ENCODE measurements at places on chromosomes 7 and 10.

DNA sequence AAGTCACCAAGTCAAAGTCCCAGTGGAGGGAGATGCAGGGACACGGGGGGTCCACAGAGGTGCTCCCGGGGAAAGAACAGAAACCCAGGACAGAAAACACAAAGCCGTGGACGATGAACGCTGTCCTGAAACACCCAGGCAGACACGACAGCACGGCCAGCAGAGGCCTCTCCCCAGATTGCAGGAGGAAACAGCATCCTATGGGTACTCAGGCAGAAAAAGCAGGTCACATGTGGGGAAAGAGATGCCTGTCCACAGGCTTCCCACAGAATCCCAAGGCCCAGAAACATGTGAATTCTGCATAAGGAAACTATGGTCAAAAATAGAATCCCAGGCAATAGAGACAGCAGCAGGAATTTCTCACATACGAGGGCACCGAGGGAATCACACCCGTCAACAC, 53.6 kb upstream of the ADGRA1 start:
- DNase-seq = no peak

GRCh38 chr10:74823791-74824183, 2.6 kb upstream of the KAT6B start:
- DNase-seq = no peak

GRCh38 chr10:117373823-117374505, 1.3 kb downstream of the PDZD8 start:
- DNase-seq = peak; percentile 22

- no peak for DNase-seq
These were observed 5.4 kb upstream of the DDX21 start for GRCh38 chr10:68950598-68950997.

GRCh38 chr10:75935240-75935639, 503.8 kb downstream of the LRMDA start:
- no peak for DNase-seq

- no peak for DNase-seq
These were observed 31.5 kb downstream of the TM9SF3 start for GRCh38 chr10:96555330-96555729.

DNA sequence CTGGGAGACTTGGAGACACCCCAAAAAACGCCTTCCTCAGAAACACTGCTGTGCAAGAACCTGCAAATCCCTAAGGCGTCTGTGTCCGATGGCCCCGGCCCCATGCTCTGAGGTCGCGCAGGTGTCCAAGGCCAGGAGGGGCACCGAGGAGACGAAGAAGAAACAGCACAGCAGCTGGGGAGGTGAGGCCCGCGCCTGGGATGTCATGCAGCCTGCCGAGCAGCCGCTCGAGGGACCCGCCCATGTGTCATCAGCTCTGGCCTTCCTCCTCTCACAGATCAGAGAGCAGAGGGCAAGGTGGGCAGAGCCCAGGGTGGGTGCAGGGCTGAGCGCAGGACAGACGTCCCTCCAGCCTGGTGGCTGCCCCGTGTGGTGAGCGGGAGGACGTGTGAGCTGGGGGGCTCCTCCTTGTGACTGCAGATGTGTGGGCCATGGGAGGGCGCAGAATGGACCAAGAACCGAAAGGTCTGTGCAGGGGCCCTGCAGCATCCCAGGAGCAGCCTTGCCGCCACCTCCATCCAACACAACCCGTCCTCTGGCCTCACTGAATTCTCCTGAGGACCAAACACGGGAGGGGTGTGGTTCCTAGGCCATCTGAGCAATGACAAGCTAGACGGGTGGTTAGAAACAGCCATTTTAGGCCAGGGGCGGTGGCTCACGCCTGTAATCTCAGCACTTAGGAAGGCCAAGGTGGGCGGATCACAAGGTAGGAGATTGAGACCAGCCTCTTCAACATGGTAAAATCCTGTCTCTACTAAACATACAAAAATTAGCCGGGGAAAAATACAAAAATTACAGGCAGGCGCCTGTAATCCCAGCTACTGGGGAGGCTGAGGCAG, 13.1 kb upstream of the GPER1 start:
- no peak for DNase-seq

- peak; percentile 27 for DNase-seq
These were observed 421.5 kb downstream of the LRMDA start for GRCh38 chr10:75852851-75853484.

DNA sequence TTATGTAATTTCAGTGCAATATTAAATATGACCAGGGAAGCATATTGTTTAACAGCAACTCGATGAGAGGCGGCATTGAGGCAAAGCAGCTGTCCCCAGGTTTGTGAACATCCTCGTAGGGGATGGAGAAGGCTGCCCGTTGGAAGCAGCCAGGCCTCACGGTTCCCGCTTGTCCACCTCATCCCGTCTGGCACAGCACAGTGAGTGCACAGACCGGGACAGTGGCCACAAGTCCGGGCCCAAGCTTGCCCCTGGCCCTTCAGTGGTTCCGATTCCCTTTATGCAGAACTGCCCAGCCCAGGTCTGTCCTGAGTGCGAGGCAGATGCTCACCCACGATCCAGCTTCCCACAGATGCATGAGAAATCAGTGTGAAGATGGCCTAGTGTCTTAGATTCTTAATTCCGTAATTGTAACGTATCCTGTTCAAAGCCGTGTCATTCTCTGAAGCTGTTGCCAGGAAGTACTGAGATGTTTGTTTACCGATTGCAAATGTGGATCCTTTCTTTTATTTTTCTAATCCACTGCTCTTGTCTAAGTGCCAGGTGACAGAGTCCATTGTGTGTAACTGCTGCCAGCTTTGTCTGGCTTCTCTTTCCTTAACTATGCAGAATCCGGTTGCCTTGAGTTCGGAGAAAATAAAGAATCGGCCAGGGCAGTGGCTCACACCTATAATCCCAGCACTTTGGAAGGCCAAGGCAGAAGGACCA, 35.5 kb downstream of the PFKP start:
- DNase-seq = no peak

GRCh38 chr7:26187380-26188205, 13.0 kb downstream of the HNRNPA2B1 start:
- DNase-seq = peak; percentile 66

GRCh38 chr7:151057506-151057988, at the start of gene CDK5:
Gene CDK5, minus strand, starts transcription at chr7:151057897. Its CDS starts 49 bp downstream, at chr7:151057848.
- no peak for DNase-seq

DNA sequence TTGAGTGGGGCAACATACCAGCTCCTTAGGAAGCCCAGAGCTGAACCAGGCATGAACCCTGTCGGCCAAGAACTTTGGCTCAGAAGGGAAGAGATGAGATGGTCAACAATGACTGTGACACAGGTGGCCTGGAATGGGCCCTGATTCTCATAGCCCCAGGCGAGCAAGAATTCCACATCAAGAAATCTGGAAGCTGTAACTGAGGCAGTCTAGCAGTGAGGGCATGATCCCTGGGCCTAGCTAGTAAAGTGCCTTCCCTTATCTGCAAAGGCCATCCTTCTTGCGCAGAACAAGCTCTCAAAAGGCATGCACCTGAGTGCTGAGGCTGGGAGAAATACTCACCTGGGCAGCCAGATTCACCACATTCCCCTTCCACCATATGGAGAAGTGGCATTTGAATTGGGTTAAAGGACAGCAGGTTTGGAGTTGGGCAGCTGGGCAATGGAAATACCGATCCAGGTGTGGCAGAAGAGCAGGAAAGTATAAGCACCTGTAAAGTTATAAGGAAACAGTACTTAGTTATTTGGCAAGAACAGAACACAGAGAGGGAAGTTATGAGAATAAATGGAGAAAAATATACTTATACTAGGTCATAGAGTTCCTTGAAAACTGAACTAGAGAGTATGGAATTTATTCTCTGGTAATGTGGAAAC, 78.6 kb upstream of the CAPZA2 start:
- no peak for DNase-seq

- DNase-seq = no peak
These were observed 12.0 kb upstream of the PRKCQ start for GRCh38 chr10:6592080-6592479.

DNA sequence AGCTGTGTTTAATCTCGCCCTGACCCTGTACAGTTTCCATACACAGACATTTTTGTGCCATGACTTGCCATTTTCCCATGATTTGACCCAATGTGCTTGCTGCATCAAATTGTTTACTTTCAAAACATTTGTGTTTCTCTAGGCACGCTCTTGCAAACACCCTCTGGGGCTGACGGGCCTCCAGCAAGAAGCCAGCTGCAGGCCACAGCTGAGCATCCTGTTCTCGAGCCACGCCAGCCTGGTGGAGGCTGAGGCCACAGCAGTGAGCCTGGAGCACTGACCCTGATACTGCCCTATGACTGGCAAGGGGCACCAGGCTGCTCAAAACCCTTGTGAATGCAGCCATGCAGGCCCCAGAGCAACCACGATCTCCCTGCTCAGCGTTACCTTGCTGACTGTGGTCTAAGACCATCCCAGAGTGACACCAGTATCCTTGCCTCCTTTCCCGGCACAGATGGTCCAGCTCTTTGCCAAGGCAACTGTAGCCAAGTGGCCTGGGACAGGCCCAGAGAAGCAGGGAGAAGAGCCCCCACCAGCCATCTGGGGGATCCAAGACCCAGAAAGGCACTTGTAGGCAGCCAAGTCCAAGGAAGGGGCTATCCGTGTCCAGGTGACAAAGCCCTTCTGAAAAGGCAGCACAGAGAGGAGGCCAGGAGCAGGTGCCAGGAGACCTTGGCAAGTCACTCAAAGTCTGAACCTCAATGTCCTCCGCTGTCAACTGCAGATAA, 78.5 kb downstream of the OAT start:
- DNase-seq = no peak

GRCh38 chr7:44607141-44608068, 978 bp downstream of the OGDH start:
- no peak for DNase-seq

- DNase-seq = peak; percentile 82
These were observed at the start of gene NOD1 for GRCh38 chr7:30478349-30479201. Gene NOD1, minus strand, starts transcription at chr7:30478784. Its CDS starts 21,863 bp downstream, at chr7:30456921.

GRCh38 chr10:101617102-101617823, 29.1 kb downstream of the DPCD start:
- peak; percentile 49 for DNase-seq

- no peak for DNase-seq
These were observed 475.3 kb upstream of the AUTS2 start for GRCh38 chr7:69122953-69123352.

- DNase-seq = no peak
These were observed 139.0 kb downstream of the LRRN3 start for GRCh38 chr7:111229916-111230315.

DNA sequence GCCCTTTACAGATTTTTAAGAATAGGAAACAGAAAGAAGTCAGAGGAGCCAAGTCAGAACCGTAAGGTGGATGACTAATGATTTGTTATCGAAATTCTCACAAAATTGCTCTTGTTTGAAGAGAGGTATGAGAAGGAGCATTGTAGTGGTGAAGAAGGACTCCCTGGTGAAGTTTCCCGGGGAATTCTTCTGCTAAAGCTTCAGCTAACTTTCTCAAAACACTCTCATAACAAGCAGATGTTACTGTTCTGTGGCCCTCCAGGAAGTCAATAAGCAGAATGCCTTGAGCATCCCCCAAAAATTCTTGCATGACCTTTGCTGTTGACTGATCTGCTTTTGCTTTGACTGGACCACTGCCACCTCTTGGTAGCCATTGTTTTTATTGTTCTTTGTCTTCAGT, 152.9 kb downstream of the HGF start:
- DNase-seq = no peak

DNA sequence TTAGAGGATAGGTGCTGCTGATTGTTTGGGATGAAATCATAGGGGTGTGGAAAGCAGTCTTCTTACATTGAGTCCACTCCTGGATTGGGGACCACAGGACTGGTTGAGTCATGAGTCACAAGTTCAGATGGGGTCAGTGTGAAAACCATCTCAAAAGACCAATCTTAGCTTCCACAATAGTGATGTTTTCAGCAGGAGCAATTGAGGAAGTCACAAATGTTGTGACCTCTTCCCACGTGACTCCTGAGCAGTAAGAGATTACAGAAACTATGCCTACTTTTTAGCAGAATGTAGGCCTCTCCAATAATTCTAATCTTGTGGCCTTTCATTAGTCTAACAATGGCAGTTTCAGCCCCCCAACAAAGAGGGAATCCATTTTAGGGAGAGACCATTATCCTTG, 256.9 kb upstream of the CDC14C start:
- no peak for DNase-seq

GRCh38 chr7:48083114-48083830, 5.8 kb upstream of the UPP1 start:
- no peak for DNase-seq

GRCh38 chr10:7826971-7827370, 8.7 kb downstream of the TAF3 start:
- DNase-seq = peak; percentile 41

DNA sequence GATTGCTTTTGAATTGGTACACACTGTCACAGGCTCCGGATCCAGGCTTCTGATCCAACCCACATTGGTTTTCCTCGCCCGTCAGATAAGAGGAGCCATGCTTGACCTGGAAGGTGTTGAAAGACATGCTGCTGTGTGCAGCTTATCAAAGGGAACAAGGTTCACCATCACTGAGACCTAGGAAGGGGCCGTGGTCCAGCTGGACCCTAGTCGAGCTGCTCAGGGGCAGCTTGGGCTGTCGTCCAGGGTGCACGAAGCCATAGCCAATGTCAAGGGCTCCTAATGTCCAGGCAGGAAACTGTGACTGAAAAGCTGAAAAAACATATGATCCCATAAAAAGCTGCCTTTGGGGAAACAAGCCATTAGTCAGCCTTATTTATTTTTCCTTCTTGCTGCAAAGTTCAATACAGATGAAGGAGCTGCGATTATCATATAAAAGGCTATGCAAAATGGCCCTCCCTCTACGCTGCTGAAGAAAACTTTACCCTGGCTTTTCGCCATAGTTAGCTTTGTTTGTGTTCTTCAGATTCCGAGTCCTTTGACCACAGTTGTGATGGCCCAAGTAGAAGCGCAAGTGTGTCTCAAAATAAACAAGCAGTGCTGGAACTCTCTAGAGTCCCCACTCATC, 118.0 kb downstream of the CREB5 start:
- peak; percentile 43 for DNase-seq

- DNase-seq = no peak
These were observed 149.6 kb upstream of the PRPS1L1 start for GRCh38 chr7:18177129-18177814.

DNA sequence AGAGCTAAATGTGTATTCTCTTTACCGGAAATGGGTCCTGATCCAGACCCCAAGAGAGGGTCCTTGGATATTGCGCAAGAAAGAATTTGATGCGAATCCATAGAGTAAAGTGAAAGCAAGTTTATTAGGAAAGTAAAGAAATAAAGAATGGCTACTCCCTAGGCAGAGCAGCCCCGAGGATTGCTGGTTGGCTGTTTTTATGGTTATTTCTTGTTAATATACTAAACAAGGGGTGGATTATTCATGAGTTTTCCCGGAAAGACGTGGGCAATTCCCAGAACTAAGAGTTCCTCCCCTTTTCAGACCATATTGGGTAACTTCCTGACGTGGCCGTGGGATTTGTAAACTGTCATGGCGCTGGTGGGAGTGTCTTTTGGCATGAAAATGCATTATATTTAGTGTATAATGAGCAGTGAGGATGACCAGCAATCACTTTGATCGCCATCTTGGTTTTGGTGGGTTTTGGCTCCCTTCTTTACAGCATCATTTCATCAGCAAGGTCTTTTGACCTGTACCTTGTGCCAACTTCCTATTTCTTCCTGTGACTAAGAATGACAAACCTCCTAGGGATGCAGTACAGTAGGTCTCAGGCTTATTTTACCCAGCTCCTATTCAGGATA, 60.4 kb downstream of the ARL4A start:
- DNase-seq = no peak

- DNase-seq = no peak
These were observed 76.5 kb upstream of the FGL2 start for GRCh38 chr7:77276120-77276519.

Data from GM23338 (cell line).